Suppressor macrophage (primary cell): ENCODE measurements at places on chromosomes 5 and 9.

DNA sequence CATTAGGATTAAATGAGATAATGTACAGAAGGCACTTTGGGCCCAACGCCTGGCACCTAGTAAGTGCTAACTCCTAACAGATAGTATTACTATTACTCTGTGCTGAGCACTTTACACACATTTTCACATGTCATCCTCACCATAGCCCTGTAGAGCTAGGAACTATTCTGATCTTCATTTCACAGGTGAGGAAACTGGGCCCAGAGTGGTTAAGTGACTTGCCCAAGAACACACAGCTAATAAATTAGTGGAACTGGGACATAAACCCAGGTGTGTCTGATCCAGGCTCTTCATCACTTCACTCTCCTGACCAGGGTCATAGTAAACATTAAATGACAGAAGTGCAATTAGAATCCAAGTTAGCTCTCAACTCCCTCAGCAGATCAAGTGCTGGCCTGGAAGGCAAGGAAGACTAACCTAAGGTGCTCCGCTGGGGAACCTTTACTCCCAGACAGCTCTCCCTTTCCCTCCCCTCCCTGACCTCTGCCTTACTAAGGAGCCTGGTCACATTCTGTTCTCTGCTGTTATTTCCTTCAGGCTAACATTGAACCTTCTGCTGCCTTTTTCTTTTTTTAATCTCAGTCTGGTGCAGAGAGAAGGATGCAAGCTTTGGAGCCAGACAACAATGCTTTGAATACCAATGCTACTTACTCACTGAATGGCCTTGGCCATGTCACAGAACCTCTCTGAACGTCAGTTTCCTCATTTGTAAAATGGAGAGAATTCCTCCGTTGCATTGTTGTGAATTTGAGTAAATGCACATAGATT lies 4.1 kb upstream of the ADRA1B start:
- no peak for DNase-seq

GRCh38 chr5:179974246-179974945 lies 66.7 kb upstream of the TBC1D9B start:
- no peak for DNase-seq

GRCh38 chr5:83767409-83767992 lies 46.8 kb upstream of the HAPLN1 start:
- DNase-seq = no peak

DNA sequence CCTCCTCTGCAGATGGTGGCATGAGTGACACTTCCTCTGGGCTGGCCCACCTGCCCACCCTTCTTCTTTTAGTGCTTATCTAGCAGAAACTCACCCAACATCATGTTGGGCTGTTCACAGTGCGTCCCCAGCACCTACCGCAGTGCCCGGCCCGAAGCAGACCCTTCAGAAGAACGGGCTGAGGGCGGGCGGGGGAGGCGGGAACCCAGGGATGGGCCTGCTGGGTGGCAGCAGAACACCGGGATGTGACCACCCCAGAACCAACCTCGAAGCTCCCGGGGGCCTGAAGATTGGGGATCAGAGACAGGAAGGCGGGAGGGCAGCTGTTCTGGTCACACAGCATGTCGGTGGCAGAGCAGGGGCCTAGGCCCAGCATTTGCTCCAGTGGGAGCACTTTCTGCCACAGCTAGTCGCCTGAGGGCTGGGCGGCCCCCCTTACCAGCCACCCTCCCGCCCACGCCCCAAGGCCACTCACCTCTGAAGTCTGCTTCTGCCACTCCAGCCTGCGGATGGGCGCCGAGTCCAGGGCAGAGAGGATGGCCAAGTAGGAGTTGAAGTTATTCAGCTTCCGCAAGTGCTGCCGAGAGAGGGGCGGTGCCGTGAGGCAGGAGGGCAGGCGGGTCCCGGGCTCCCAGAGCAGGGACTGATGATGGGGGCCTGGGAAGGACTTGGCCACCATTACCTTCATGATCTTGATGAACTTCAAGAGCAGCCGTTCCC lies 38.7 kb downstream of the PRRT1B start:
- no peak for DNase-seq

GRCh38 chr5:179269781-179270543 lies 75.3 kb downstream of the ADAMTS2 start:
- DNase-seq = no peak

DNA sequence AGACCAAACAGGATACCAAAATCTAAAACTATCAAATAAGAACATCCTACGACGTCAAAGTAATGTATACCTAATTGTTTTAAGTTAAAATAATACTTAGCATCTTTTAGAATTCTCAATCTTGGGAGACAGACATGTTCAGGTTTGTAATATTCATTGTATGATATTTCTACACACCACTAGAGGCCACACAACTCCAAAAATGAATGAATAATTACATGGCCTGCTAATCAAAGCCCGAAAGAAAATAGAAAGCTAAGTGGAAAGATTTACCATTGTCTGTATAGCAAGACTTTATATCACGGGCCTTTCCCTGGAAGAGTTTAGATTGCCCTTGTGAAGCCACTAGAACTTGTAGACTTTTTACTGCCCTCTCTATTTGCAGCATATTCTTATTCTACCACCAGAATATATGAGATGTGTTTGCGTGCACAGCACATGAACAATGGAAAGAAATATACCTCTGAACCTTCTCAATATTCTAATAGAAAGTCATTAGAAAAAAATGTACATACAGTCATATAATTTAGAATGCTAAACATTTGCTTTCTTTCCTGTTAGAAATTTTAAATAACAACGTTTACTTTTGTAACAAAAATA lies 380.1 kb upstream of the NUDT12 start:
- DNase-seq = no peak

GRCh38 chr9:127720031-127720864 lies 4.4 kb downstream of the TTC16 start:
- no peak for DNase-seq

DNA sequence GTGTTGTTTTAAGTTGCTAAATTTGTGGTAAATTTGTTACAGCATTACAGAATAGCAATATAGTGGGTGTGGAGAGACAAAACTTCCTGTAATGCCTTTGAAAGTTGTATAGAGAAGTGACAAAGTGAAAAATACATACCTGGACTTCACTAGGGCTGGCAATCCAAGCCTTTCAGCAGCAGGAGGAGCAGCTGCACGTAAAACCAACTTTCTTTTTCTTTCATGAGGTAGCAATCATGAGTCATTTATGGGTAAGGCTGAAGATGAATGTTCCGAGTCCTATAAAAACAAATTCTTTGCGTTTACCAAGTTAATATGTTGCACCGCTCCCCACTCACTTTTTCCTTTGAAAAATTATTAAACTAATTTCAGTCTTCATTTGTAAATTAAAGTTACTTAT lies 1138.2 kb downstream of the TAF11L14 start:
- no peak for DNase-seq
